ENCODE measurements at places on chromosomes 12 and 14.

GRCh38 chr14:31038521-31039166 lies 12.5 kb upstream of the STRN3 start:
- DNase-seq: no peak

- DNase-seq: no peak
Observed at GRCh38 chr14:21672116-21672515, 1.5 kb downstream of the OR4E1 start.

DNA sequence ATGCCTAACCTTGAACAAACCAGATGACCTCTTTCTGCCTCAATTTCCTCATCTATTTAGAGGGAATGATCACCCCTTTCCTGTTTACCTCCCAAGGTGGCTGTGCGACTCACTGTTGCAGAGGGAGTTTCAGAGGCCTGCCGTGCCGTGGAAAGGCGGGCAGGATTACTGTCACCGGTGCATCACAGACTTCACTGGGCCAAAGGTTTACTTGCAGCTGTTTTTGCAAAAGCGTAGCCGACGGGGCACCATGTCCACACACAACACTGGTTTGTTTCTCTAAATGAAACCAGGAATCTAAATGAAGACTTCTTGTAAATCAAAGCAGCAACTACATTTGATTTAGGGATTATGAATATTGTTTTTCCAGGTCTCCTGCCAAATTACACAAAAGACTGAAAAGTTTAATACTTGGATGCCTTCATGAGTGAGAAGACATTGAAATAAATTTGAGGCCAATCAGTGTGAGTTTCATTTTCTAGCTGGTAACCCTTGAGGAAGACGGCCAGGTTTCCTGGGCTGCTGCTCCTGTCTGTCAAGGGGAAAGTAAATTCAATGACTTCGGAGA lies 696.1 kb upstream of the TMEM132C start:
- no peak for DNase-seq

DNA sequence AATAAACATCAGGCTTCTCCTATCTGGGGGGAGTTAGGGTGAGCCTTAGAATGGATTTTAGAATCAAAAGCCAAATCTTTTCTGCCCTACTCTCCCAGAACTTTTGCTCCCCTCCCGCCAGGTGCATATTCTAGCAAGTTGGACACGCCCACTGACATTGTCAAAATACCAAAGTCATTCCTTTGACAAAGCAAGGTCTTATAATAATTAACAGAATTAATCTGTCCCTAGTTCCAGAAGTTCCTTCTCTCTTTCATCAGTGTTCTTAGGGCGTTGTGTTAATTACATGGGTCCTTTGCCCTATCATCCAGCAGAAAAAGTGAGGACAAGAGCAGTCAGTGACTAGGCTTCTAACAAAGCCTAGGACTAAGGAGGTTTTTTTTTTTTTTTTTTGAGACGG lies 2.4 kb downstream of the PRR13 start:
- DNase-seq: no peak
